ENCODE measurements at places on chromosomes 7 and 10. TPM values are rescaled to one million over a fixed set of nuclear protein-coding genes. Genes with fewer than 3 reads are reported as not detected.

DNA sequence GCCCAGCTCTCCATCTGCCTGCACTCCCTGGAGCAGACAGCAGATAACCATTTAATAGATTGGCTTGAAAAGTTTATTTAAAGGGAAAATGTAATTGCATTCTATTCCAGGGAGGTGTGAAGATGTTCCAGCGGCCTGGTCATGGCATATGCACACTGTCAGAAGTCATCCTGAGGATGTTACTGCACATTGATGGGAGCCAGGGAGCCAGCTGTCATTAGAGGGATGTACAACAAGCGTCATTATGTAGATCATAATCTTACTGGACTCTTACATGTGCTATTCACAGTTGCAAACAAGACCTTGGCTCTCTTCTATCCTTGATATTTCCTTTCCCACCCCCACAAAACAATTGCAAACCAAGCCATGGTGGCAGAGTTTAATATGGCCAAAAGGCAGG, 65.4 kb downstream of the FAM204A start:
- H3K36me3 ChIP-seq: peaks cover 3% of the 10 kb centered on the region
- H3K4me1 ChIP-seq: no peaks in the 10 kb centered on the region
- DNase-seq: no peak
- H3K27ac ChIP-seq: no peak overlapping the region
- no peak overlapping the region for H3K4me3 ChIP-seq
- H3K27me3 ChIP-seq: no peaks in the 10 kb centered on the region

- no peak overlapping the region for H3K27ac ChIP-seq
- H3K27me3 ChIP-seq: no peaks in the 10 kb centered on the region
- no peak for DNase-seq
- no peak overlapping the region for H3K4me3 ChIP-seq
- no peaks in the 10 kb centered on the region for H3K36me3 ChIP-seq
Observed at GRCh38 chr7:51774178-51774577, 457.6 kb upstream of the COBL start.

DNA sequence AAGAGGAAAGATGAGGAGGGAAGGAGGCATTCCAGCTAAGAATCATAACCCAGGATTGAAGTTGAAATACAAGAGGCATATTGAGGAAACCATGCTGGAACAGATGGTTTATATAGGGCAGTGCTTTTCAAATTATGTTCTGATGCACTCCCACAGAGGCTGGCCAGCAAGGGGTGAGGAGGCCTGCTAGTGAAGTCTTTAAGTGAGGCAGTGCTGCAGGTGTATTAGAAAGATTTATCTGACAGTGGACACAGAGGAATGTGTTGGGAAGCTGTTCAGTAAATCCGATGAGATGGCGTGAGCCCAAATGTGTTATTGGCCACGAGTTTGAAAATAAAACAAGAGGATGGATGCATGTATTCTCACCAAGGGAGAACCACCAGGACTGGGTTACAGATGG, 28.6 kb downstream of the REEP3 start:
- H3K27ac ChIP-seq: no peak overlapping the region
- no peaks in the 10 kb centered on the region for H3K4me1 ChIP-seq
- no peak overlapping the region for H3K4me3 ChIP-seq
- DNase-seq: no peak
- H3K27me3 ChIP-seq: no peaks in the 10 kb centered on the region
- H3K36me3 ChIP-seq: no peaks in the 10 kb centered on the region

DNA sequence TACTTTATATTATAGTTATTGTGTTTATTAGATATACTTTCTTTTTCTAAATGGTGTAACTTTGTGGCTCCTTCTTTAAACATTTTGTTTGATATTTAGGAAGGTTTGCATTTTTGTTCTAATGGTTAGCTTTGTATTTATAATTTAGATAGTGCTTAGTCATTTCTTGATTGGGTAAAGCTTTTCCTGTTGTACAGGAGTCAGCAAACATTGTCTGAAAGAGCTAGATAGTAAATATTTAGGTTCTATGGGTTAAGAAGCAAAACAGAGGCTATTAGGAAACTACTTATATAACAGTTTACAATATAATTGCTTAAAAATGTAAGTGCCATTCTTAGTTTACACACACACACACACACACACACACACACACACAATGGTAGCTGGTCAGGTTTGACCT, 70.6 kb upstream of the CCDC6 start:
- no peak overlapping the region for H3K4me3 ChIP-seq
- H3K36me3 ChIP-seq: no peaks in the 10 kb centered on the region
- H3K27me3 ChIP-seq: no peaks in the 10 kb centered on the region
- DNase-seq: no peak
- H3K27ac ChIP-seq: no peak overlapping the region

DNA sequence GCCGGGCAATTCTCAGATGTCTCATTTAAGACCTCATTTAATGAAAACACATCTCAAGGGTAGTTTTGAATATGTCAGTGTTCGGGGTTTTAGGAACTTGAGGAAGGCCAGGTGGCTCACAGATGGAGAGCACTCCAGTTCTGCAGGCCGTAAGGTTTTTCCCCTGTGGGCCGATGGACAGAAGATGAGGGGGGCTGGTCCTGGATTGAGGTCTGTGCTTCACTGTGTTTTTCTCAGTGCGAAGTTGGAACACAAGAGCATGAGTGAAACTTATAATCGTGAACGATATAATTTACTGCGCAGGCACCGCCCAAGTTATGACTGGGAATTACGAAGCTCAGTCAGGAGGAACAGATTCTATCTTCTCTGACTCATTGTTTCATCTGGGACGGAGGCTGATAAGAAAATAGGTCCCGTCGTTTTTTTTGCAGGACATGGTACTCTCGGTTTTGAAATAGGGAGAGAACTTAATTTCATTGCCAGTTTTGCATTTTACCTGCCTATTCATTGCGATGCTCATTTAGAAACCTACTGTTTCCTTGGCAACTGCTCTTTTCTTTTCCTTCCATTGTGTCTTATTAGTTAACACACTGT, 591.0 kb upstream of the PFKP start:
- no peaks in the 10 kb centered on the region for H3K4me1 ChIP-seq
- H3K4me3 ChIP-seq: no peak overlapping the region
- H3K36me3 ChIP-seq: no peaks in the 10 kb centered on the region
- no peak overlapping the region for H3K27ac ChIP-seq
- H3K27me3 ChIP-seq: no peaks in the 10 kb centered on the region
- DNase-seq: no peak

DNA sequence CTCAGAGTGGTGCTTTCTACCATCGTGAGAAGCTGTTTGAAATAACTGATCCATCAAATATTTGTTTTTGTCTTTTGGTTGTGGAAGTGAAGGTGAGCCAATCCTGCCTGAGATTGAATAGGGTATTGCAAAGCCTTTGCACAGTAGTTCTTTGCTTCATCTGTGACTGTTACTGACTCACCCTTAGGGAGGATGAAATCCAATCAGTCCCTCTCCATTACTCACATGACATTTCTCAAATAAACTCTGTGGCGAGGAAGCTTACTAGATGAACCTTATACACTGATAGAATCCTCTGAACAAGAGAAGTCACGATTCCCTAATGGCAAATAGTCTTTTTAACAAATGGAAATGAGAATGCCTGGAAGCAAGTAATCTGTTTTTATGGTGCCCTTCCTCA, 31.9 kb downstream of the HEPACAM2 start:
- H3K4me3 ChIP-seq: no peak overlapping the region
- H3K27me3 ChIP-seq: no peaks in the 10 kb centered on the region
- H3K36me3 ChIP-seq: no peaks in the 10 kb centered on the region
- no peak for DNase-seq
- no peak overlapping the region for H3K27ac ChIP-seq

- H3K27me3 ChIP-seq: no peaks in the 10 kb centered on the region
- H3K4me1 ChIP-seq: no peaks in the 10 kb centered on the region
- H3K4me3 ChIP-seq: no peak overlapping the region
Observed at GRCh38 chr10:43204042-43204942, 62.6 kb downstream of the RASGEF1A start.

- no peaks in the 10 kb centered on the region for H3K27me3 ChIP-seq
- no peaks in the 10 kb centered on the region for H3K36me3 ChIP-seq
- DNase-seq: no peak
- H3K27ac ChIP-seq: no peak overlapping the region
- no peak overlapping the region for H3K4me3 ChIP-seq
- peaks cover 7% of the 10 kb centered on the region for H3K4me1 ChIP-seq
Observed at GRCh38 chr10:103837370-103838069, 17.9 kb downstream of the SH3PXD2A start.

DNA sequence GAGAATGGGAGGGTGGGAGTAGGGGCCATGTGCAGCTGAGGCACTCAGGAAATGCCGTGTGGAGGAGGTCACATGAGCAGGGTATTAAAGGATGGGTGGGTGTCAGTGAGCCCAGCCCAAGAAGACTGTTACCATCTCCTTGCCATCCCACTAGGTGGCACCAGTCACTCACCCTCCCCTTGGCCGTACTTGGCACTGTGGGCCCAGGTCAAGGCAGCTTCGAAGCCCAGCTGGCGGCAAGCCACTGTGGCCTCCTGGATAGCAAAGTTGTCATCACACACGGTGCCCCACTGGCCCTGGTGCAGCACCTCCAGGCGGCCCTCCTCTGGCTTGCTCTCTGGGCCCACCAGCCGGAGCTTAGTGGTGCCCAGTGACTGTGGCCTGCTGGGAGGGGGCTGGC, 5.4 kb downstream of the LOXL4 start:
- no peak overlapping the region for H3K4me3 ChIP-seq
- H3K27ac ChIP-seq: no peak overlapping the region
- H3K4me1 ChIP-seq: no peaks in the 10 kb centered on the region
- no peaks in the 10 kb centered on the region for H3K27me3 ChIP-seq
- H3K36me3 ChIP-seq: no peaks in the 10 kb centered on the region
- no peak for DNase-seq

DNA sequence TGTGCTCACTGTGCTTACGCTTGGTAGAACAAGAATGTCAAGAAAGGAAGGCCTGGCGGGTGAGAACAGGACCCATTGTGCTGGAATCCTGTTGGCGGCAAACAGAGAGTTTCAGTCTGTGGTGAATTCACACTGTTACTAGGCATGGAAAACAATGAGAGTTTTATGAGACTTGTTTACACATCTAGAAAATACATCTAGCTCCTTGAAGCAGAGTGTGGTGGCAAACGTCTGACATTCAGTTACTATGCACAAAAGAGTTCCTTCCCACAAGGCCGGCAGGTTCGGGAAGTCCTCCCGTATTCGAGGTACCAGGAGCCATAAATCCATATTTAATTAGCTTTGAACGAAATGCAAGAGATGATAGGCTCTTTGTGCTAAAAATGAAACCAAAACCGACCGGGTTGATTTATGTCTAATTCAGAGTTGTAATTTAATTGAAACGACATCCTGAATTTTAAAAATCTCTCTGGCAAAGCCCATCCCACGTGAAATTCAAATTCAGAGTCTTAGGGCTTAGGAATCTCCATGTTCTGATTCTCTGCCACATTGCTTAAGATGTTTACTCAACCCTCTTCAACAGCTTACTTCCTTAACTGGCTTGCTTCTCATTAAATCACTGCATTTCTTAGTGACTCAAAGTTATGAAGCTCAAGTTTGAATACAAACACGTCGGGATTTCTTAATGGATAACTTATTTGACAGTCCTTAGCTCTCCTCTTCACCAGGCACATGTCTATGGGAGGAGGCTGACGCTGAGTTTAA, 299.9 kb upstream of the PITRM1 start:
- no peaks in the 10 kb centered on the region for H3K4me1 ChIP-seq
- no peak for DNase-seq
- no peak overlapping the region for H3K27ac ChIP-seq

- H3K27ac ChIP-seq: no peak overlapping the region
- no peaks in the 10 kb centered on the region for H3K36me3 ChIP-seq
- DNase-seq: no peak
- H3K4me3 ChIP-seq: no peak overlapping the region
- peaks cover 2% of the 10 kb centered on the region for H3K4me1 ChIP-seq
Observed at GRCh38 chr10:121753726-121754476, 155.7 kb upstream of the FGFR2 start.

DNA sequence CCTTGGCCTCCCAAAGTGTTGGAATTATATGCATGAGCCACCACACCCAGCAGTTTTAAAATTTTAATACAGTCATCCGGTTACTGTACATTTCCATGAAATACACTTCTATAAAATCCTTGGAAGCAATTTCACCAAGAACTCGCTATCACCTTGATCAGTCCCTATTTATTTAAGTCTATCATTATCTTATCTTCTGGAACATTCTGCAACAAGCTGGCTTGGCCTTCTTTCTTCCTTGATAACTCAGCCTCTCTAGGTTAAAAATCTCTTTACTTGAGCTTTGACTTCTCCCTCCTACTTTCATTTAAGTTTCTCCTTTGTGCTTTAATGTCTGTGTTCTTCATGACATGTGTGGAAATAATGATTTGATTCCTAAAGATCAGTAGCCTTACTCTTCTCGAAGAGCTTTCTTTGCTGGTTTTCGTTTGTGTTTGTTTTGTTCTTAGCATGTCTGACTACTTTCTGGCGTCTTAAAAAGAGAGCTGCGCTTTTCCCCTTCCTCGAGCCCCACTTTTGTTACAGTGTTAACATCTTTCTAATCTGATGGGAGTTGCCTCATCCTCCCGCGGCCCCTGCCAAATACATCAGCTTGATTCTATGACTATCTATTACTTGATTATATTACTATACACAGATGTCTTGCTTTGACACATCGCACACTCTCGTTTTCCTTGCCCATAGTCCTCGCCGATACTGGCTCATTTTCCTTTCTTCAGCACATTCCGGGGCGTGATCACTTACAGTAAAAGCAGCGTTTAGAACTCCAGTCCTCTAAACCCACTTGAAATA, 11.1 kb upstream of the CALML5 start:
- DNase-seq: peak; percentile 26
- no peaks in the 10 kb centered on the region for H3K36me3 ChIP-seq
- H3K27ac ChIP-seq: no peak overlapping the region
- H3K4me3 ChIP-seq: no peak overlapping the region

GRCh38 chr10:126519992-126520391, 131.7 kb upstream of the ADAM12 start:
- H3K36me3 ChIP-seq: no peaks in the 10 kb centered on the region
- H3K4me3 ChIP-seq: no peak overlapping the region
- H3K4me1 ChIP-seq: no peaks in the 10 kb centered on the region
- no peak overlapping the region for H3K27ac ChIP-seq
- DNase-seq: no peak

ZNF786 gene
- total RNA-seq: 4.3 TPM

BHLHA15 gene
- total RNA-seq: not detected

HOXA4 gene
- 5.6 TPM for total RNA-seq

STRIP2 gene
- total RNA-seq: 1.3 TPM

UFSP1 gene
- total RNA-seq: 2.0 TPM

SPDYE9 gene
- not detected for total RNA-seq

Data from aorta (tissue), 5 donors.